ENCODE measurements at places on chromosomes 3 and 15.

- no peak for DNase-seq
Observed at GRCh38 chr15:24696842-24697241, 21.3 kb downstream of the NPAP1 start.

DNA sequence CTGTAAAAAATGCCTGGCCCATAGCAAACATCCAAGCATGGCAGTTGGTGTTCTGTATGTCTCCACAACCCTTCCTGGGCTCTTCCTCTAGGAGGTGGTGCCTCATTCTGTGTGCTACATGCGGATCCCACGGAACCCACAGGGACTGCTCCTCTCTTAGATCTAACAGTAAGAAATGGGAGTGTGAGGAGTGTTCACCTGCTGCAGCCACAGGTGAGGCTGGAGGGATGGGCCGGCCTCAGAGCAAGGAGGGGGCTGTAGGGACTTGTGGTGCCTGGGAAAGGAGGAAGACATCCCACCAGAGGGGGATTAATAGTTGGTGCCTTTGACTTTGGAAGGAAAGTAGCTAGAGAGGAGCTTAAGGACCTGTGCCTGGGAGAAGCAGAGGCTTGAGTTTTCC is 22.2 kb downstream of the SEMA3G start:
- peak; percentile 8 for DNase-seq

GRCh38 chr15:65638681-65639089 is 16.9 kb downstream of the SLC24A1 start:
- peak; percentile 88 for DNase-seq

DNA sequence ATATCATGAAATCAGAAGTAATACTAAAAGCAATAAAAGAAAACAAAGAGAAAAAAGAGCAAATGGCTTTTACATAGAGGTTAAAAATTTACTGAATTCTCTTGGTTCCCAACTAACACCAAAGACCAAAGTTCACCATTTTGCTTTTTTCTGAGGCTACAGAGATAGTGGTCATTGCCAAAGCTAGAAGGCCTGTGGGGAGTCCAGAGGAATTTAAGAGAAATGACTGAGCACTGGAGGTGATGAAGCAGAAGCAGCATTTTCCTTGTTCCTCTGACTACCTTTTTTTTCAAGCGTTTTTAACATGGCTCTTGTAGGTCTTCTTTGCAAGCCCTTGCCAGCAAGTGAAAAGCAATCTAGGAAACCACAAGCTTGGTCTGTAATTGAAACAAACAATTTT is 58.2 kb downstream of the THBS1 start:
- DNase-seq = no peak

DNA sequence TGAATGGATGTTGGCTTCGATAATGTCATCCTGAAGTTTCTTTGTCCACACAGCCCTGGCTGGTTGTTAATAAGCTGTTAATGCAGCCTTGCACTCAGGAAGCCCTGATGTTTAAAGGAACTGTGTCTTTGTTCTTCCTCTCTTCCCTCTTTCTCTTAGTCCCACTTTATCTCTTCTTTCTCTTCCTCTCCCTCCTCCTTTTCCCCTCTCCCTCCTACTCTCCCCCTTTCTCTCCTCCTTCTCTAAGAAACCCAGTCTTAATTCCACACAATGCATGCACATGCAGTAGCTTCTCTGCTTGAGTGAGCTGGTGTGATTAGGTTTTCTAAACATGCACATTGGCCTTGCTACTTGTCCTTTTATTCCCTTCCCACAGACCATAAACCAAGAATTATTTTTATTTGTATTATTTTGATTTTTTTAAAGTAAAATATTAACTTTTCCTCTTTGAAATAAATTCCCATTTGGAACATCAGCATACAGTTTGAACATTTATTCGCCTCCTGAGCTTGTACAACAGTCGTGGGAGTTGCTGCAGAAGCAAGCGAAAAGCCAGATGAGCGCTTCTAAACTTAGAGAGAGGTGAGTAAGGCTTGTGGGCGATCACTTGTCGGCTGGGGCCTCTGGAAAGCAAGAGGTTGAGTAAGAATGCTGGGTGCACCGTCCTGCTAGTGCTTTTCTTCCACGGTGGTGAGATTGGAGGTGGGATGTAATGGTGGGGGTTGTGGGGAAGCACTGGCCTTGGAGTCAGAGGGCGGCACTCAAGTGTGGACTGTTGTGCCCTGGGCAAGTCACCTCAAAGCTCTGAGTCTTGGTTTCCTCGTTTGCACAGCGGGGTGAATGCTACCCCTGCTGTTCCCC is 7.2 kb downstream of the GHRL start:
- no peak for DNase-seq

- DNase-seq = no peak
Observed at GRCh38 chr3:70554170-70554569, 241.7 kb upstream of the MDFIC2 start.

- DNase-seq = no peak
Observed at GRCh38 chr15:89533861-89534544, 37.6 kb upstream of the RHCG start.

DNA sequence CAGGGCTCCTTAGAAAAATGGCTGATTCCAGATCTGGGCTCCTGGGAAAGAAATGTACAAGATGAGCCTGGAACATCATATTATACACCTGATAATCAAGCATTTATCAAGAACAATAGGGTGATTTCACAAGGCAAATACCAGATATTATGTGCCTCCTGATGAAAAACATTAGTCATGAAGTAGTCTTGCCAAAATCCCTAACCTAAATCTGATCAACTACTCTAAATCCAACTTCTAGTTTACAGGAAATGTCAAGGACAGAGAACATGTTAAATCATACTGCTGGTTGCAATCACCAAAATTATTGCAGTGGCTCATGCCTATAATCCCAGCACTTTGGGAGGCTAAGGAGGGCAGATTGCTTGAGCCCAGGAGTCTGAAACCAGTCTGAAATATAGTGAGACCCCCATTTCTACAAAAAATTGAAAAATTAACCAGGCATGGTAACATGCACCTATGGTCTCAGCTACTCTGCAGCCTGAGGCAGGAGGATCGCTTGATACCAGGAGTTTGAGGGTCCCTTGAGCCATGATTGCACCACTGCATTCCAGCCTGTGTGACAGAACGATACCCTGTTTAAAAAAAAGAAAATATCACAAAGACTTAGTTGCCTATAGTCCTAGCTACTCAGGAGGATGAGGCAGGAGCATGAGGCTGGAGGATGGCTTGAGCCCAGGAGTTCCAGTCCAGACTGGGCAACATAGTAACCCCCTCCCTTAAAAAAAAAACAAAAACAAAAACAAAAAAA is 34.9 kb upstream of the ATP13A3 start:
- DNase-seq = no peak

DNA sequence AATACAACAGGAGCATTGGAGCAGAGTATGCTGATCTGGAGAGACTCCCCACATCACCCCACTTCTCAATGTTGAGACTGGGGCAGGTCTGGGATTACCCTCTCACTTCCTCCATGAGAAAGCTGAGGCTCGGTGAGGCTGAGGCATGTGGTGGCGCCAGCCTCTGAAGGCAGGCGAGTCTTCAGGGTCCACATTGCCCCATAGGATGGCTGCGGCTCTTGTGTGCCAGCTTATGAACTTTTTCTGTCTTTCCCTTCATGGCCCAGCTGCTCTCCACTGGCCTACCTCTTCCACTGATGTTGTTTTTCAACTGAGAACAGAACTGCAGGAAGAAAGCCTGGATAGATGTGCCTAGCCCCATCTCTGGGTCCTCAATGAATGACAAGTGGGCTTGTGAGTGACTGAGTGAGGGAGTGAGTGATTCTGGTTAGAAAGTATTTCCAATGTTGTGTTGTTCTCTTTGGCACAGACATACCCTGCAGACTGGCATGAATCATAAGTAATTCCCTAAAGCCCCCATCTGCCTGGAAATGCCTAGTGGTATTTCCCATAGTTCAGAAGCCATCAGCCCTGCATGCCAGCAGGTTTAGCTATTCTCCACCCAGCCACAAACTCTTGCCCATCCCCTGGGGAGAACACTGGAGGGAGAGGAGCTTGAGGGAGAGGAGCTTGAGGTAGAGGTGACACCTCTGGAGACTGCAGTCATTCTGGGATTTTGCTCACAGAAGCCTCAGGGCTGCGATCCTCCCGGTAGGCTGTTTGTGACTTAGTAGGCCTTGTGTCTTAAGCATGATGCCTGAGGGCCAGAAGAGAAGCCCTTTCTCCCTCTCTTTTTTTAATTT is 56.9 kb downstream of the AMOTL2 start:
- no peak for DNase-seq

DNA sequence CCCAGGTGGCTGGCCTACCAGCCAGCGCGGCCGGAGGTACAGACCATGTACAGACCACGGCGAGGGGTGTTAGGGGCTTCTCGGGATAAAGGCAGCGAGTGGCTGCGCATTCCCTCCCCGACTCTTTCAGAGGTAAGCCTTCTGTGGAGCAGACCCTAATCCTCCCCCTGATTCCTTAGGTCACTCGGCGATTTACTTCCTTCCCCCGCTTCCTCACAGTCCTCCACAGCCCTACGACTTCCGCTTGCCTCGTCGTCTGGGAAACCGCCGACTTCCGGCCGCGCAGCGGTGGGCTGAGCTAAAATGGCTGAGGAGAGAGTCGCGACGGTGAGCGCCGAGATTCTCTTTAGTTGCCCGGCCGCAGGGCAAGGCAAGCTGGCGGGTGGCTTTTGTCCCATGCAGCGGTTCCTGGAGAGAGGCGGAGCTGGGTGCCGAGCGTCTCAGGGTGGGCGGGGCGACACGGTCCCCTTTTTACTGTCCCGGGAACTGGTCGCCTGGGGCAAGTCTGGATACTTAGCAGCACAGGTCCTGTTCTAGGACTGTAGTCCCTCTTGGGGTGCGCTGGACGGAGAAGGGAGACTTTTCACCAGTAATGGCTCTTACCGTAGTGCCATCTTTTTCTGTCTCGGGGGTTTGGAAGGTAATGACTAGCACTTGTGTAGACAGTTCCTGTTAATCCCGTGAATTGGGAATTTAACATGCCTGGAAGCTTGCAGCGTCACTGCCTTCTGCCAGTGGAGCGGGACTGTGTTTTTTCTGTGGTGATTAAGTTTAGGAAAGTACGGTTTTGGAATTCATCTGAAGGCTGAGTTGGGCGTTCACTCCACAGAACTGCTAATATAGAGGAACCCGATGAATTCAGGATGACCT is at the start of the genes BBS4 and HIGD2B:
TSS of gene BBS4 (plus strand) at position 283 of the 870 bp plus-strand sequence. CDS start at position 304, 21 bp downstream.
TSS of gene HIGD2B (minus strand) at position 258 of the 870 bp plus-strand sequence. CDS start 9,808 bp downstream, outside the sequence.
- peak; percentile 87 for DNase-seq

- DNase-seq = no peak
Observed at GRCh38 chr15:66956672-66957430, 108.6 kb upstream of the SMAD3 start.

DNA sequence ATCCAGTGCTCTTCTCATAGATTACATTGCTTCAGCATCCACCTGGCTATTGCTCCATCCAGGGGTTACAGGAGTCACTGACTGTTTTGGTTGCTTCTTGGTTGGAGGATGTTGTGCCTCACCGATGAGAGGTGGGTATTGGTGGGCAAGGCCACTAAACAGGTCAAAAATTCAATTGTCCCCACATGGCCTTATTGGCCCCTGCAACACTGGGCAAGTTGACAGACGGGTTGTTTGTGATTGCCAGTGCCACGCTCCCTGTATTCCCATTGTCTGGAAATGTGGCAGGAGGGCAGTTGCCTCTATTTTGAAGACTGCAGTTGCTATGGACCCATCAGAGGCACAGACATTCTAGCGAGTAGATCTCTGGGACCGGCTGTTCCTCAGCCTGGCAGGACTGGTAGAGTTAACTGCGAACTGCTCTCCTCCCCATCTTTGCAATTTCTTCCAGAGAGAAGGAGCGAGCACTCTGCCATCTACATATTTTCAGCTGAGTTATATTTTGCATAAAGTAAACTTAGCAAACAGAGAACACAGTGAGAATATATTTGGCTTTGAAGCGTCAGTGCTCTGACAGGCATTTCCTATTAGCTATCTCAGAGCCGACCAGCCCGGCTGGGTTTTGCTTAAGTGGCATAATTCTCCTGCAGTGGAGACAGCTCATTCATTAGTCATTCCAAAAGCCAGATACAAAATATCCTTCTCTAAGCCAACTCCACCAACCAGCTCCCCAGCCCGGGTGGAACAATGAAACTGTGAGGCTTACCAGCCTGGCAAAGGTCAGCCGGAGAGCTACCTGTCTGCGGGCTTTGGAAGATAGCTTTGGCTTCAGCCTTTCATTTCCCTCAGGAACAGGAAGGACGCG is 26.0 kb upstream of the MAGEF1 start:
- DNase-seq = no peak

DNA sequence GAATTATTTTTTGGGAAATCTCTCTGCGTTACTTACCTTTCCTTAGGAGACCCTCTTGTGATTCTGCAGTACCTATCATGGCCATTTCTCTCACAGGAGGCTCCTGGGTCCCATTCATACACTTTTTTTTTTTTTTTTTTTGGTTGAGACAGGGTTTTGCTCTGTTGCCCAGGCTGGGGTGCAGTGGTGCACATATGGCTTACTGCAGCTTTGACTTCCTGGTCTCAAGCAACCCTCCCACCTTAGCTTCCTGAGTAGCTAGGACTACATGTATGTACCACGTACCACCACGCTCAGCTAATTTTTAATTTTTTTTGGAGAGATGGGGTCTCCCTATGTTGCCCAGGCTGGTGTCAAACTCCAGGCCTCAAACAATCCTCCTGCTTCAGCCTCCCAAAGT is 36.1 kb downstream of the TRAK1 start:
- no peak for DNase-seq

DNA sequence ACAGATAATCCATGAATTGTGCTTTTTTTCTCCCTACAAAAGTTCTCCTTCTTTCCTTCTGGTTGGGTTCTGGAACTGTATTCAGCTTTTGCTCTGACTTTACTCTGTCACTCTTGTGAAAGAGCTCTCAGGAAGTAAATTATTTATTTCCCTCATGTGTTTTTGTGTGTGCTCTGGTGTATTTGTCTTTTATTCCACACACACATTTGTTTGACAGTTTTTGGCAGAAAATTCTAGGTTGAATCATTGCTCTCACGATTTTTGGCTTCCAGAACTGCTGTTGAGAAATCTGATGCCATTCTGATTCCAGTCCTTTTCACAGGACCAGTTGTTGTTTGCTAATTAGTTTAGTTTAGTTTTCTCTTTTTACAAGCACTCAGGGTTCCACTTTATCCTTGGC is 172.8 kb downstream of the PLCH1 start:
- no peak for DNase-seq

DNA sequence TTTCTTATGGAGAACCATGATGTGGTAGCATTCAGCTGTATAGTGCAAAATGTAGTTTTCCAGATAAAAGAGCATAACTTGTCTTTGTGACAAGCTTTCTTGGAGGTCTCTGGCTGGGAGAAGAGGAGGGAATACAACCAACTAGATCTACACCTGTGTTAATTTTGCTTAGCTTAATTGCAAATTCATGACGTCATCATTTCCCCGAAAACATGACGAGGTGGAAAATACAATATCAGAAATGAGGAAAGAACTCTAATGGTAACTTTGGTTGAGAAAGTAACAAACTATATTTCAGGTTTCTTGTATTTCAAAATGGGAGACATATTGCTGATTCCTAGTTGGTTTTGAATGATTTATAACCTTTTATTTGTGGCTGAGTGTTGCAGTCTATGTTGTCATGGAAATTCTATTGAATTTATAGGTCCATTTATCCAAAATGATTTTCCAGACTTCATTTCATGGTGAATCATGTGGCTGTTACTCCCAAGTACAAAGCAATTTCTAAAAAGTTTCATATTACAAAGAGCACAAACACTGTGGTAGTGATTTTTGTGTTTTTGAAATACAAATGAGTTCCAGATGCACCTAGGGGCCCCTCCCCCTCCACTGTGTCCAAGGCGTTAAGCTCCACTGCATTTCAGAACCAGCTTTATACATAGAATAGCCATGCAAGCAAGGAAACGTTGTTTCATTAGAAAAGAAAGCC is 307.2 kb downstream of the FEZF2 start:
- no peak for DNase-seq

- DNase-seq = peak; percentile 70
Observed at GRCh38 chr3:129543156-129543790, at the start of gene H1-8. TSS of gene H1-8 (plus strand) at chr3:129543175. CDS start at chr3:129543219, 44 bp downstream.
